CD8-positive, alpha-beta memory T cell (primary cell): ENCODE measurements at places on chromosomes 3 and 15. TPM values are rescaled to one million over a fixed set of nuclear protein-coding genes. Genes with fewer than 3 reads are reported as not detected.

DNA sequence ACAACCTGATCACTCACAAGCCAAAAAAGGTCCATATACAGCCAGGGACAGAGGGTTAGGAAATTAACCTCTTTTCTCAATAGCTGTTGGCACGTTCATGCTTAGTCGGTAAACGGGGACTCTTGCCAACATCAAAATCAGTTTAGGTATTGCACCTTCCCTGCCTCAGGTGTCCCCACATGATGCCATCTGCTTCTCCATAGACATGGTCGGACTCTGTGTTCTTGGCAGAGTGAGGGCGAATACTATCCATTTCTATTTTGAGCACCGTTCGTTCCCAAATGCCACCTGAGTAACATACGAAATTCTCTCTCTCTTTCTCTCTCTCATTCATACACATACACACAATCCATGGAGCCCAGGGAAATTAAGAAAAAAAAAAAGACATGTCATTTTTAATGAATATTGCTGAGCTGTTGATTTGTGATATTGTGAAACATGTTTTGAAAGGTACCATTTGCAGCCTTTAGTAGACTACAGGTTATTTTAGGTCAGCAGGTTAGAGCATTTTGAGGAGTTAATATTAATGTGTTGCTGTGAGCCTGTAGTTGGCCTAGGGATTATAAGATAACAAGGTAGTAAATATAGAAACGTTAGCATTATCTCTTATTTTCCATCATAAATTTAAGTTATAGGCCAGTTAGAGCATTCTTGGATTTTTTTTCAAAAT lies 78.5 kb downstream of the GHSR start:
- no peak for DNase-seq

DNA sequence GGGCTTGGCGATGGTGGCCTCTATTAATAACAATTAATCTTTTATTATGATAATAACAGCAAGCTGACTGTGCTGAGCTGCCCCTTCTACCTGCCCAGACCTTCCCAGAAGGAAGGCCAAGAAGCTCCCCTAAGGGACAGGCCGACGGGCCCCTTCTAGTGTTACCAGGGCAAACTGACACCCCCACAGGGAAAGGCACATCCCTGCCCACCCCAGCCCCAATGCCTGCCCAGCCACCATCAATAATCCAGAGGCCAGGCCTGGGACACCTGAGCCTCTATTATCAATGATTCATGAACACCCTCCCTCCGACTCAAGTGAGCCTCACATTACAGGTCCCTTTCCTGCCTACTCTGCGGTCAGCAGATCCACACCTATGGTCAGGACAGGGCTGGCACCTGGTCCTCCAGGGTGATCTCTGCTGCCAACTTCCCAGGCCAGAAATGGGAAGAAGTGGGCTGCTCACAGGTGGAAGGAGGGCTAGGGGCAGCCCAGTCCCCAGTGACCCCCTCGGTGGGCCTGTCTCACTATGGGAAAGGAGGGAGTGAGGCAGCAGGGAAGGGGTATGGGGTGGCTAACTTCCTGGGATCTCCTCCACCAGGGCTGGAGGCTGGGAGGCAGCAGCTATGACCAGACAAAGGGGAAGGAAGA lies 1.8 kb downstream of the TWF2 start:
- no peak for DNase-seq

DNA sequence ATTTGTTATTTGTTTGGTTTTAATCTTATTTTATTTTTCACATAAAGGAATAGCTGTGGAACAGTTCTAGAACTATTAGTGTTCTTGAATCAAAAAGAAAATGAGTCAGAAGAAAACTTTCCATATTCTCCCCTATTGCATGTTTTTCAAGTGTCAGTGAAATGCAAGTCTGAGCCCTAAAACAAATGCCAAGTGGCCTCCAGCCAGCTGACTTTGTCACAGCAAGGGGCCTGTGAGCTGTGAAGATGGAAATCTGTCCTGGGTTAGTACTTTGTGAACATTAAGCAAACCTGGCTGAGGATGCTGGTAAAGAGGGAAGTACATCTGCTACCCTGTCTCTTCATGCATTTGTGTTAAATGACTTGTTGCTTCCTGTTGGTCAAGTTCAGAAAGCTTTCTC lies 14.2 kb downstream of the LRRC49 start:
- DNase-seq: no peak

DNA sequence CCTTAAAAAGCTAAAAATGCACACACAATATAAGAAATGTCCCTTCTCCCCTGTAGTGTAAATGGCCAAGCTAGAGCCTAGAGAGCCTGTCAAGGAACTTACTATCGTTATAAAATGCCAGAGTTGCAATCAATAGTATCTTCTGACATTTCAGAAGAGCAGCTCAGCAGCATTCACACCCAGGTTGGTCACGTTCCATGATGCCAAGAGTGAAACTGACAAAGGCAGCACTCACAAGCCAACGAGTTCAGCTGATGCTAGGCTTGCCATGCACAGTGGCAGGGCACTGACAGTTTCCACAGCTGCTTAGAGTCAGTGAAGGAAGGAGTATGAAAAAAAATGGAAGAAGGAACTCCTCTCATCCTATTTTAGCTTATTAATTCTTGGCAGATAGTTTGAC lies 331.4 kb upstream of the CCDC54 start:
- DNase-seq: no peak

DNA sequence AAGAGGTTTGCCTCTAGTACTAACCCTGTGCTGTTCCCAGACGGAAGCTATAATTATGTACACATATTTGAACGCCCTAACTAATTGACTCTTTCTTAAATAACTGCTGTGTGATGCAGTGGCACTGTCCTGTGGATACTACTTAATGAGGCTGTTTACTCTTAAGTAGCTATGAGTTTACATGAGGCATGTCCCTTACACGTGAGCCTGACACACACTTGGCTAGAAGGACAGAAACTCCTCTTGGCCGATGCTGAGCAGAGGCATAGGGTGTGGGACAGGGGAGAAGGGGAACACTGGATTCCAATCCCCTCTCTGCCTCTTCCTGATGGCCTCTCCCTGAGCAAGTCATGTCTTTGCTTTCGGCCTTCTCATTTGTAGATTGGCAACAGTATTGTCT lies 21.9 kb downstream of the EHD4 start:
- DNase-seq: no peak

- no peak for DNase-seq
Measured at GRCh38 chr3:125479091-125479490, 40.9 kb downstream of the SNX4 start.

GRCh38 chr3:45950686-45951600 lies 7.7 kb downstream of the CXCR6 start:
- peak; percentile 76 for DNase-seq

GRCh38 chr3:182078316-182078715 lies 366.6 kb downstream of the SOX2 start:
- DNase-seq: no peak

- no peak for DNase-seq
Measured at GRCh38 chr3:23685541-23686258, 120.1 kb upstream of the UBE2E1 start.

DNA sequence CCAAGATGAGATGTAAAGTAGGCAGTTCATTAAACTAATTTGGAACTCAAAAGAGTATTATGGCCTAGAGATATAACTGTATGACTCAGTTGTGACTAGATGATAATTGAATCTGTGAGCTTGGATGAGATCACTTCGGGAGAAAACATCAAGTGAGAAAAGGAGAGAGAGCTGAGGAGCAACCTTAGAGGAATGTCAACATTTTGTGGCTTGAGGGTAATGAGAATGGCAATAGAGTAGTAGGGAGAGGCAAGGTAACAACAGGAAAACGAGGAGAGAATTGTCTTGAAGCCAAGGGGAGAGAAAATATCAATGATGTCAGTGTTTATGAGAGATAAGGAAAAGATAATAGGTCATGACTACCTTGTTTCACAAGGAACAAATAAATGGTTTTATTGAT lies 580.2 kb downstream of the NLGN1 start:
- no peak for DNase-seq

GRCh38 chr3:44887101-44887500 lies 12.7 kb downstream of the TGM4 start:
- DNase-seq: no peak

GRCh38 chr3:72336821-72337479 lies 511.3 kb downstream of the SHQ1 start:
- no peak for DNase-seq

DNA sequence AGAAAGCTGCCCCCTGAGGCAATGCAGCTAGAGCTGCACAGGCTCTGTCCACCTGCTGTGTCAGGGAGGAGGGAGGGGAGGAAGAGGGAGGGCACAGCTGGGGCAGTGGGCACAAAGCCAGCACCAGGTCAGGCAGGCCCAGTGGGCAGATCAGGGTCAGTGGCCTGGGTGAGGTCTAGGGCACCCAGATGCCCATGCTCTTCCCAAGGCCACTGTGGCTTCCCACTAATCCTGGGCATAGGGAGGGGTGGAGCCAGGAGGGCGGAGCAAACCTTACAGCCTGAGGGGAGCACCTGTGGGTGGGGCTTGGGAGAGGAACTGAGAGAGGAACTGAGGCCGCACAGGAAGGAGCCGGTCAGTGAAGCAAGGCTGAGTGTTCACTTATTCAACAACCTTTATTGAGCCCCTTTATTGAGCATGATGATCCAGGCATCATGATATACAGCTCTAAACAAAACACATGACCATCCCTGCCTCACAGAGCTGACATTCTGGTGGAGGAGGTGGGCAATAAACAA lies 55.0 kb downstream of the RHCG start:
- DNase-seq: no peak

DNA sequence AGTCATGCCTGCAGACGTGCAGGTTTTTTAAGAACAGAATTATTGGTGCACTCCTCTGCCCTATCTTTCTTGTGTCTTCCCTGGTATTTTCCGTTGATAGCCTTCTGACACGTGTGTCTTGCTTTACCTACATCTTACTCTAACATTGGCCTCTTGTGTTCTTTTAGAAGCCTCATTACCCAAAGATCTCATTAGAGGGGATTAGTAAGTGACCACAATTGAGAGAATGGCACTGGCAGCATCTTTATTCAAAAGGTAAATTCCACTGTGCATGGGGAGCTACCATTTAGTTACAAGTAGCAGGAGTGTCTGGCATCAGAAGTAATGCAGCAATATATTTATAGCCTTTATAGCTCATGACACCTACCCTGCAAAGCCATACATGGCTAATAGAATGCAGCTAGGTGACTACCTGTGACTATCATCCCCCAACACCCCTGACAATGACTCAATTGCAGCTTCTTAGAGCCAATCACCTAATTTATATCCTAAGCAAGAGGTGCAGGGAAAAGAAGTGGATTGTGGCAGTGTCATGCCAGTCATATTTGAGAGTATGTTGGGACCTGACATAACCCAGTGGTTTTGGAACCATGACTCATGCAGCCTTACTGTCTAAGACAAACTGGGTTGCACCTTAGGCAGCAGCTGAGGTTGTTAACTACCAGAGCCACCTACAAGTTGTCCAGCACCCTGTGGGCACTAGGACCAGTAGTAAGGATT lies 164.8 kb downstream of the GRM7 start:
- DNase-seq: no peak

DNA sequence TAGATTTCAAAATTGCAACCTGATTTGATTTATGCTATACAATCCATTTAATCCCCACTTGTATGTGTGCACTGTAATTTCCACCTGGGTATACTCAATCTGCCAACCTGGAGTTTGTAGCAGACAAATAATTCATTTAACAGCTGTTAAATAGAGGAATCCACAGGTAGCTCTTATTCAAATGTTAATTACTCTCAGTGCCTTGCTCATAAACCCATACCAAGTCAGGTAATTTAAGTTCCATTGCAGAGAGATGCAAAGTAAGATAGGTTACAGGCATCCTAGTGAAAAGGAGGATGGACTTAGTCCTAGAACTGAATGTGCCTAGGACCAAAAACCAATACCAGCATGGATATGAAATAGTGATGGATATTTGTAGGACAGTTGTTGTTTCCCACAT lies 674.2 kb downstream of the TBL1XR1 start:
- no peak for DNase-seq

- DNase-seq: peak; percentile 8
Measured at GRCh38 chr3:194715022-194715800, 29.5 kb downstream of the FAM43A start.

DNA sequence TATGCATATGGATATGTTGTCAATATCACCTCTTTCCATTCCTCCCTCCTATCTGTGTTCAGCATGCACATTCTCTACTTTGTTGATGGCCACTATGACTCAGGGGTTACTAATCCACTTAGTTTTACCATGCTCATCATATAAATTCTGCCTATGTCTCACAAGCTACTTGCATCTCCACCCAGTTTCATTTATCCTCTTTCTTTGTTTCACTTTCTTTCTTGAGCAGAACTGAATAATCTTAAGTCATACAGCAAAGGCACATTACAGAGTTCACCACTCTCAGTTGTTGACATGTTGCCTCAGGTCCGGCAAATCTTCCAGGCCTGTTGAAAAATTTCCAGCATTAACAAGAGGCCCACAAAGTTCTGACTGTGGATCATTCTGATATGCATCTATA lies 71.5 kb downstream of the SSR3 start:
- peak; percentile 34 for DNase-seq

- no peak for DNase-seq
Measured at GRCh38 chr3:155790272-155790925, 15.7 kb downstream of the C3orf33 start.

GRCh38 chr3:100117093-100117492 lies 2.8 kb upstream of the FILIP1L start:
- DNase-seq: no peak

GRCh38 chr3:176872771-176873209 lies 324.5 kb downstream of the TBL1XR1 start:
- peak; percentile 21 for DNase-seq

DNA sequence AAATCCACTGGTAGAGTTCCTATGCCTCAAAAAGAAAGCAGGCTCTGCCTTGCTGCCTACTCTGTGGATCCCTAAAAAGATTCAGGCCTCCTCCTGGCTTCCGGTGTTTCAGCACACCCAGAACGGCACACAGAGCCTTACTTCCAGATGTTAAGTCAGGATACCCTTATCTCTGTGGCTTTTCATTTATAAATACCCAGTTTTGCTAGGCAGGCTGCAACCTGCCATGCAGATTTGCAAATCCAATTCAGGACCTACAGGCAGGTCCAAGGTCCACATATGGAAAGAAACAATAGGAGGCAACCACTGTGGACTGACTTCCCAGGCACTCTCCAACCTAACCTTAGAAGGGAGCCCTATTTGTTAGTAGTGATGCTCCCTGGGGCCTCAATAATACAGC lies 30.7 kb downstream of the EFL1 start:
- DNase-seq: no peak

DNA sequence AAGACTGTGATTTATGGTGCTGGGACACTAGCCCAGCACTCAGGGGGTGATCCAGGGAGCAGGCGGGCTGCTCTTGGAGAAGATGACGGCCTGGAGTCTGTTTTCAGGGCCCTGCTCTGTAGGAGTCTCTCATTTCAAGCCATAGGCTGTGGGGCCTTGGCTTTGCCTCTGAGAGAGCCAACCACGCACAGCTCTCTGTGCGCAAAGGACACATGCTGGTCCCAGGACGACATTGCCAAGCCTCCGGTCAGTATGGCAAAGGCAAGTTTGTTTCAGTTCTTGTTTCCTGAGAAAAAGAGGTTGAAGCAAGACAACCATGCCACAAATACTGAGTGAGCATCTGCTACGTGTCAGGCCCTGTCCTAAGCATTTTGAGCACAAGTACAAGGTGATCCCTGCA lies 197.1 kb downstream of the EPHB1 start:
- DNase-seq: no peak

- DNase-seq: no peak
Measured at GRCh38 chr3:112640930-112641801, at the start of gene CCDC80. TSS of gene CCDC80 (minus strand) at chr3:112641143. CDS start at chr3:112639905, 1,238 bp downstream.

Gene CLDN11
- 0.26 TPM for total RNA-seq

Gene ZNF385D
- not detected for total RNA-seq

Gene CCDC32
- total RNA-seq: 31.4 TPM
